ENCODE measurements at places on chromosomes 2 and 18.

GRCh38 chr18:7946734-7947377, 379.7 kb downstream of the PTPRM start:
- DNase-seq, result no peak

DNA sequence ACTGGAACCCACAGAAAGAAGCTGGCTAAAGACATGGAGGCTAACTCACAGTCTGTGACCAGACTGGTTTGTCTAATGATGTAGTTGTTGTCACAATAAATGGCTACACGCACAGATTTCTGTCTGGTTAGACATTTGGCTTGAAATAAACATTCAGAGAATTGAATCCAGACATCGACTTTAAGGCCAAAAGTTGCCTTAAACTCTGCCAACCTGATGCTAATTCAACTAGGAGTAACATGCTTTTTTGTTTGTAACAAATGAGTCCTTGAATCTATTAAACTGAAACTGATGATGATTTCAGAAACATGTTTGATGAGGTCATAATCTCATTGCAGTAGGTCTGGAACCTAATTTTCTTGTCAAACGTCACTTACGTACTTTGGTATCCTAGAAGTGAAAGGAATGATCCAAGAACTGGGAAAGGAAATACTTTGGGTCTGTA, 123.8 kb downstream of the ERBB4 start:
- DNase-seq, result no peak

DNA sequence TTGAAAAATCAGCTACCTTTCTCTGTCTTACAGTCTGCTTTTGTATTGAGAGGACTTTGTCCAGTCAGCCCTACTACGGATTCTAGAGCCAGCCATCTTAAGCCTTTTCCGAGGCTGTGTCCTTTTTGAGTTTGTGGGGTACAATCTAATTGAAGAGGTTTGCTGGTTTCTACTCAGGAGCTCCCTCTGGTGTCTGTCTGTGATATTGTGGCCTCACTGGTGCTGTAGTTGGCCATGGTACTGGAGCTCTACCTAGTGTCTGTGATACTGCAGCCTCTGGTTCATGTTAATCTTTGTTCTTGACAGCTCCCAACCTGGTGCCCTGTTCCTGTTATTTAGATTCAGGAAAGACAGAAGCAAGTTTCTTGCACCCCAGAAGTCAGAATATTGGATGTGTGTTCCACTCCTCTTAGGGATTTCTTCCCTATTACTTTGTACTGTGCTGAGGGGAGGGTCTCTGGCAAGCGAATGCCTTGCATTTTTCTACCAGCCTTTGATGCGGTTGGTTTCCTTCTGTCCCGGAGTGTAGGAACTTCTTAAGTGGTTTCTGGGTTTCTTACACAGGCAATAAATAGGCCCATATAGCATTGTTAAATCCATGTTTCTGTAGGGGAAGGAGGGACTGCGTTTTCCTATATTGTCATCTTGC, 78.5 kb downstream of the ACSL3 start:
- DNase-seq, result peak; percentile 42

DNA sequence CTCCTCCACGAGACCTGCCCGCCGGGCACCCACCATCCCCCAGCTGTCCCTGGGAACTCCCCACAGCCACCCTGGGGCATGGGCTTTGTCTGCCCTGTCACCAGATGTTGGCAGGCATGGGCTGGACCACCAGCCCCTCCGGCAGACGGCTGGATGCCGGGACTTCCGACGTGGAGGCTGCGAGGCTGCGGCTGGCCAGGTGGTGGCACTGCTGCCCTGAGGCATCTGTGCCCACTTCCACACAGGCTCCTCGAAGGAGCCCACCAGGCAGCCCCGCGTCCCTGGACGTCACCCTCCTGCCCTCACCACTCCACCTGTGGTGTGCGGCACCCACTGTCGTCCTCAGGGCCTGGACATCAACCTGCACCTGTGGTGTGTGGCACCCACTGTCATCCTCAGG, 319.9 kb upstream of the SALL3 start:
- no peak for DNase-seq

DNA sequence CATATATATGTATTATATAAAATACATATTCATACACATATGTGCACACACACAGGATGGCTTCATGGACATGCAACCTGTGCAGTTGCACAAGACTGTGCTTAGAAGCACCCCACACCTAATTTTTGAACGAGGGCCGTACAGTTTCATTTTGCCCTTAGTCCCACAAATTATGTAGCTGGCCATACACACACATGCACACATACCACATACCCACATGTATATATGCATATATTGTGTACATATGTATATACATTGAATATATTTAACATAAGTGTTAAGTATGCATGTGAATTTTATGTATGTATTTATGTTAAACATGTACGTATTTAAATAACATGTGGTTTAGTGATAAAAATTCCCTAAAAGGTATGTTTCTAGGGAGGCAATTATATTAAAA, 18.3 kb downstream of the GPATCH11 start:
- no peak for DNase-seq
